Stimulated activated CD4-positive, alpha-beta T cell treated with anti-CD3 and anti-CD28 coated beads, Interleukin-1b, Interleukin-23, amount 100 ng/mL, for 1 hour (primary cell): ENCODE measurements at places on chromosomes 6 and 20.

DNA sequence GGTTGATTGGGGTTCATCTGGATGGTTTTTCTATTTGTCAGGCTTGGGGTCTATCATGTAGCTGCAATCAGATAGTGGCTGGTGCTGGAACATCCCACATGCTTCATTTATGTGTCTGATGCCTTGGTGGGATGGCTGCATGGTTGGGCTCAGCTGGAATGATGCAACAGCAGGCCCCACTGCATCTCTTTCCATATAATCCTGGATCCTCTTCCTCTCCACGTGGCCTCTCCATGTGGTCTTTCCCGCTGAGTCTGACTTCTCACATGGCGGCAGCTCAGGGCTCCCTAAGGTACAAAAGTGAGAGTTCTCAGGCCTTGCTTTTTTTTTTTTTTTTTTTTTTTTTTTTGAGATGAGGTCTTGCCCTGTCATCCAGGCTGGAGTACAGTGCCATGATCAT lies 65.0 kb upstream of the SUPT3H start:
- DNase-seq: no peak

DNA sequence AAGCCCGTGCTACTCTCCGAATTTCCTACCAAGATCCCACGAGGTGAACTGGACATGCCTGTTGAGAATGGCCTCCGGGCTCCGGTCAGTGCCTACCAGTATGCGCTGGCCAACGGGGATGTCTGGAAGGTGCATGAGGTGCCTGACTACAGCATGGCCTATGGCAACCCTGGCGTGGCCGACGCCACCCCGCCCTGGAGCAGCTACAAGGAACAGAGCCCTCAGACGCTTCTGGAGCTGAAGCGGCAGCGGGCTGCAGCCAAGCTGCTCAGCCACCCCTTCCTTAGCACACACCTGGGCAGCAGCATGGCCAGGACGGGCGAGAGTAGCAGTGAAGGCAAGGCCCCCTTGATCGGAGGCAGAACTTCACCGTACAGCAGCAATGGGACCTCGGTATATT lies 8.0 kb upstream of the FAM83D start:
- DNase-seq: no peak

DNA sequence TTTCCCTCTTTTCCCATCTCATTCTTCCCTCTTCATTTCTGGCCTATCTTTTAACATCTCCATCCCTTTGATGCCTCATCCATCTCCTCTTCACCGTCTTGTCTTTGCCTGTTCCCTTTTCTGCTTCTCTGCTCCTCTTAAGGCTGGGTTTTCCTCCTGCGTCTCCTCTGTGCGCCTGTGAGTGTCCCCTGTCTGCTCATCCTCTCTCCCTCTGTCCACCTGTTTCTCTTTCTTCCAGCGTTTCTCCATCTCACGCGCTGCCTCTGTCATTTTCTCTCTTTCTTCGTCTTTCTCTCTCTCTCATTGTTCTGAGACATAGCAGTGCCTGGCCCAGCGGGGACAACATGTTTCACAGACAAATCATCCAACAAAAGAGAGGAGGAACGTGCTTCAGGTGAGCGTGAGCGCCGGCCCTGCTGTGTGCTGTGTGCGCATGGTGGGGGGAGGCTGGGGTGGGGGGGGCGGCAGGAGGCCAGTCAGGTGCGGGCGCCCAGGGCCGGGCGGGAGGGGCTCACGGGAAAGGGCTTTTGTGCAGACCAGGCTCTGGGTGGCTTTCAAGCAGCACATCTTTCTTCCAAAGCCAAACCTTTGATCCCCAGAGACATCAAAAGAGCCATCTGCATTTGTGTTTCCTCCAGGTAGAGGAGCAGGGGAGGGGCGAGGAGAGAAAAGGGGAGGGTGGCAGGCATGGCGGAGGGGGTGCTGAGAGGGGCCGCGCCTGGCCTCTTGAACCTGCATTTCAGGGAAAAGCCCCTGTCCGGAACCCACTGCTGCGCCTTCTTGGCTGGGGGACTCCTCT lies 121.3 kb downstream of the VEGFA start:
- DNase-seq: no peak

GRCh38 chr20:4162766-4163165 lies 147.4 kb upstream of the RNF24 start:
- no peak for DNase-seq

DNA sequence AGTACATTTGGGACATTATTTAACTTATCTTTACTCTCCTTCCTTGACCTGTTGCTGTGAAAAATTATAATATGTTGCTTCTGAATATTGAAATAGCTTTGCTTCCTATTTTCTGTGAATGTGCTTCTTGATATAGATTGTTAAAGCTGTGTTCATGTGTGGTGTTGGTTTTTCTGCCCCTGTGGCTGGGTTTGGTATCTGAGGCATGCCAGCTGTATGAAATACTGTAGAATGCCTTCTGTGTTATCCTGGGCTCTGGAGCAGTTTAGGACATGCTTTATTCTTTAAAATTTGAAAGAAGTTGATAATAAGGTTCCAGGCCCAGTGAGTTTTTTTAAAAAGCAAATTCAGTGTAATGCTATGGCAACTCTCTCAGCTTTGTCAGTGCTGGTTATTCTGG lies 71.7 kb downstream of the HIVEP1 start:
- DNase-seq: no peak

DNA sequence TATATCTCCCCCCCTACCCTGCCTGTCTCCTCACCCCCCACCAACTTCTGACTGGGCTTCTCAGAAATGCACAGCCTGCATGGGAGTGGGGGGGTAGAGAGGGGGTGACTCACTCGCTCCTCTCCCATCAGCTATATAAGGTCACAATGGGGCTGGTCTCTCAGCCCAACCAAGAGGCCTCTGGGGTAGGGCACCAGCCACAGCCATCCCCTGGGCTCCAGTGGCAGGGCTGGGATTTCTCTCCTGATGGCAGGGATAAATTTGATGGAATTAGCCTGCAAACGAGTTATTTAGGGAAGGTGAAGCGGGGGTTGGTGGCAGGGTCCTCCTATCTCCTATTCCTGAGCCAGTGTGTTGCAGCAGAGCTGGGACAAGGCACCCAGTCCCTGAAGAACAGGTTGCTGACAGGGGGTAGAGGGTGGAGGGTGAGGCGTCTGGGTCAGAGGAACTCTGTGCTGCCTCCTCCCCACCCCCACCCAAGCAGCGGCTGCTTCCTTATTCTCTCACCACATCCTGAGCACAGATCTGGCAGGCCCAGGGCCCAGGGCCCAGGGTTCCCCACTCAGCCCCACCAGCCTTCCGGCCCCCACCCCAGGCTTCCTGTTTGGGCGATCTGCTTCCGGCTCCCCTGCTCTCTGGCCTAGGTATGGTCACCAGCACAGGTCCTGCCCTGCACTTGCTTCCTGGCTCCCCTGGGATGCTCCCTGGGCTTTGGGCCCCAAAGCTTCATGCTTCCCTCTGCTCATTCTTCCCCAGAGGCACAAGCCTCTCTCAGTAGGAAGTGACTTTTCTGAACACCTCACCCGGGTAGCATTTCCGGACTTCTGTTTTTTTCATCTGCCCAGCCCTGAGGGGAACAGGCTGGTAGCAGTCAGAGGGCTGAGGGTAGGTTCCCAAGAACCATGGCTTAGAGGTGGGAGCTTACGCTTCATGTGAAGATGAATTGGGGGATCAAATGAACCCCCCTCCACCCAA lies 4.0 kb downstream of the PPP1R18 start:
- DNase-seq: peak; percentile 57

GRCh38 chr20:44650771-44651433 lies 597 bp downstream of the ADA start:
- no peak for DNase-seq
